Activated B cell treated with CpG ODN at 0.5 μM for 24 hours (primary cell): ENCODE measurements at places on chromosomes 4 and X. TPM values are rescaled to one million over a fixed set of nuclear protein-coding genes. Genes with fewer than 3 reads are reported as not detected.

- no peak overlapping the region for H3K27ac ChIP-seq
- H3K4me3 ChIP-seq = no peak overlapping the region
- no peaks in the 10 kb centered on the region for H3K27me3 ChIP-seq
- H3K4me1 ChIP-seq = peaks cover 2% of the 10 kb centered on the region
These were observed 11.4 kb downstream of the FGD1 start for GRCh38 chrX:54484666-54485065.

DNA sequence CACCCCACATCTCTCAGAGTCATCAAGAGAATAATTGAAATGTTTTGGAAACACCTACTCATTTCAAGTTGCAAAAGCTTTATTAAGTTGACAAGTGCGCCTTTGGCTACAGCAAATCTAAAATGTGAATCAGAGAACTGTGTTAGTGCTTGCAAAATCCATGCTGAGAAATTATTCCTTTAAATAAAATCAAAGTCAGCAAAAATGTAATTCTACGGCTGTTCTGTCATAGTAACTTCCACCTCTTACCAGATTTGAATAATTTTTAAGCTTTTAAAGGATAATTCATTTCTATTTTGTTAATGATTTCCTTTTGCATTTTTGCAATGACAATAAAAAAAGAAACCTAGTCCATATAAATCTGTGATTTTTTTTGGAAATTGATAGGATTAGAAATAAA lies 1779.1 kb downstream of the STIM2 start:
- H3K36me3 ChIP-seq = no peaks in the 10 kb centered on the region
- no peaks in the 10 kb centered on the region for H3K27me3 ChIP-seq
- H3K27ac ChIP-seq = no peak overlapping the region
- H3K4me3 ChIP-seq = no peak overlapping the region
- no peaks in the 10 kb centered on the region for H3K4me1 ChIP-seq

GRCh38 chr4:88010966-88011365 lies 3.5 kb downstream of the PKD2 start:
- H3K27me3 ChIP-seq = peaks cover 4% of the 10 kb centered on the region
- DNase-seq = no peak
- H3K4me3 ChIP-seq = no peak overlapping the region
- H3K4me1 ChIP-seq = peaks cover 30% of the 10 kb centered on the region
- no peak overlapping the region for H3K27ac ChIP-seq

DNA sequence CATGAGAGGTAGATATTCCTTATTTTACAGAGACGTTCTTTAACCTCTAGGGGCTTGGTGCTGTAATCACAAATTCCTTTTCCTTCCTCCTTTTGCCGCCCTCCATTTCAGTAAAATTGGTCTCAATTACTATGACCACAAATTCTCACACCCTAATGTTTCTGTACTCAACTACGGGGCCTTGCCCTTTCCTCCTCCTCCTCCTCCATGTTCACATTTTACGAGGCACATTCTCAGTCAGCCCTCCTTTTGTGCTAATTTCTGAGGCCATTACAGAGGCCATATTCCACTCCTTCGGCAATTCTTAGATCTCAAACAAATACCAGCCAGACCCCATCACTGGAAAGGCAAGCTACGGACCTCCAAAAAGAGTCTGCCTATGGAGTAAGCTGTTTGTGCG lies 92.1 kb downstream of the SH3KBP1 start:
- no peaks in the 10 kb centered on the region for H3K27me3 ChIP-seq
- peak overlapping the region; percentile 41 for H3K27ac ChIP-seq
- peaks cover 9% of the 10 kb centered on the region for H3K36me3 ChIP-seq

DNA sequence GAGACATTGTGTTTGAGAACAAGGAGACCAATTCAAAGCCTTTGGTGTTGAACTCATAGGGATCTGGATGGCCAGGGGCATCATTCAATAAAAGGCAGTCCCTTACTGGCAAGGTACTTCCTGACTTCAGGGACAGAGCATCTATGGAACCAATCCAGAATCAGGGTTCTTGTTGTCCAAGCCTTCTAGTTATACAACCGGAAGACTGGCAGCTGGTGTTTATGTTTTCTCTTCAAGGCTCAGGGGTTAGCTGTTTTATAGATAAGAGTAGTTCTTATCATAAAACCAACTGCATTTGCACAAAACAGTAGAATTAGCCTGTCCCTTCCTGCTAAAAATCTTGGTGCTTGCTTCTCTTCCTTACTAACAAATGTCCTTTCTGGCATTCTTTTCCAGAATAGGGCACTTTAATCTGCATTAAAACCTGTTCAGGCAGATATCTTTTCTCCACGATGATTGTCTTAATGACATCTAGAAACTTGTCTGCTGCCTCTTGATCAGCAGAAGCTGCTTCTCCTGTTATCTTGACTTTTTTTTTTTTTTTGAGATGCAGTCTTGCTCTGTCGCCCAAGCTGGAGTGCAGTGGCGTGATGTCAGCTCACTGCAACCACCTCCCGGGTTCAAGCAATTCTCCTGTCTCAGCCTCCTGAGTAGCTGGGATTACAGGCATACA lies 38.4 kb upstream of the ARHGEF6 start:
- no peak overlapping the region for H3K4me3 ChIP-seq
- no peaks in the 10 kb centered on the region for H3K27me3 ChIP-seq
- no peak overlapping the region for H3K27ac ChIP-seq
- no peak for DNase-seq
- peaks cover 4% of the 10 kb centered on the region for H3K36me3 ChIP-seq

- no peaks in the 10 kb centered on the region for H3K36me3 ChIP-seq
- DNase-seq = no peak
- H3K27ac ChIP-seq = no peak overlapping the region
- H3K4me3 ChIP-seq = no peak overlapping the region
These were observed 243.5 kb upstream of the KCNIP4 start for GRCh38 chr4:22192084-22192511.

DNA sequence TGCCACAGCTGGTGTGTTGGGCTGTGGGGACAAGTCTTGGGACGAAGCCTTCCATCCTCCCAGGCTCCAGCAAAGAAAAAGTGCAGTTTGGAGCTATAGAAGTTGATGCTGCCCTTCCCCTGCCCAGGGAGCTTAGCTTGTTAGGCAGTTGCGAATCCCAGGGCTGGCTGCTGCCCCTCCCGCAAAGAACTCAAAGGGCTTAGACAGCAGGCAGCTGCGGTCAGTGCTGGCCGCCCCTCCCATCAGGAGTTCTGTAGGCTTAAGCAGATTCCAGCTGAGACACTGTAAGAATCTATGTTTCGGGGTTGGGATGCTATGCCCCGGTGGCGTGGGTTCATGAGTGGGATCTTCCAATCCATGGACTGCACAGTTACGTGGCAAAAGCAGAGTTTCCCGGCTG lies 956.7 kb downstream of the GLUD2 start:
- no peaks in the 10 kb centered on the region for H3K36me3 ChIP-seq
- no peaks in the 10 kb centered on the region for H3K27me3 ChIP-seq
- DNase-seq = no peak
- no peaks in the 10 kb centered on the region for H3K4me1 ChIP-seq
- no peak overlapping the region for H3K4me3 ChIP-seq

Gene ETDA
- total RNA-seq = not detected in 2 replicates
